ENCODE measurements at places on chromosomes 12 and 14.

DNA sequence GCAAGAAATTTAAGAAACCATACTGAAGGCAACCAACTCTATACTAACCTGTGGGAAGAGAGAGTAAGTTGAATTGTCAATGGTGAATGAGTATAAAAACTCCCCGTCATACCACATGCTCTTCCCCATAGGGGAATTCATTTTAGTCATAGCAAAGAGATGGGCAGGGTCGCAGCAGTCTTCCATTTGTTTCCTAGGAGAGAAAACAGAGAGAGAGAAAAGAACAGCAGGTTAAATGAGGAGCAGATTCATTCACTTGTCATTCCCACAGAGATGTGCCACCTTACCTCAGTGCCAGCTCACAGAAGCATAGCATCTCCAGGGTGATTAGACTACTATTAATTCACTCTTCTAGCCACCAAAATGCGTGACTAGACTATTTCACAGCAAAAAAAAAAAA lies 47.4 kb downstream of the ST8SIA1 start:
- DNase-seq: no peak

DNA sequence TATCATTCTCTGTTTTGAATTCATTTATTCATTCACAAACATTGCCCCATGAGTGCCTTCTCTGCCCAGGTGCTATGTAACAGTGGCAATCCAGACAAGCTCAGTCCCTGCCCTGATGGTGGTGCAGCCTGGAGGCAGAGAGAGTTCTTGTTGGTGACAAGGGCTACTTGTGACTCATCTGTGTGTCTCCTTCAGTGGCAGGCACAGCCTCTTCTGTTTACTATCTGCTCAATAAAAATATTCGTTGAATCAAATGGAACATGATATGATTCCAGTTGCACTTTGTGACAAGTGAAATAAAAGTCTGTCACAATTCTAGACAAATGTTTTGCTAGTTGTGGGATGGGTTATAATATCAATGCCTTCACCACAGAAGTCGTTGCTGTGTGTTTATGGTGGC lies 20.6 kb upstream of the CPM start:
- DNase-seq: no peak

GRCh38 chr12:95980437-95980836 lies 15.7 kb downstream of the HAL start:
- DNase-seq: no peak

- DNase-seq: no peak
These were observed 143.0 kb upstream of the DDHD1 start for GRCh38 chr14:53295985-53296582.

- no peak for DNase-seq
These were observed 69.6 kb upstream of the CHST11 start for GRCh38 chr12:104387190-104387589.

DNA sequence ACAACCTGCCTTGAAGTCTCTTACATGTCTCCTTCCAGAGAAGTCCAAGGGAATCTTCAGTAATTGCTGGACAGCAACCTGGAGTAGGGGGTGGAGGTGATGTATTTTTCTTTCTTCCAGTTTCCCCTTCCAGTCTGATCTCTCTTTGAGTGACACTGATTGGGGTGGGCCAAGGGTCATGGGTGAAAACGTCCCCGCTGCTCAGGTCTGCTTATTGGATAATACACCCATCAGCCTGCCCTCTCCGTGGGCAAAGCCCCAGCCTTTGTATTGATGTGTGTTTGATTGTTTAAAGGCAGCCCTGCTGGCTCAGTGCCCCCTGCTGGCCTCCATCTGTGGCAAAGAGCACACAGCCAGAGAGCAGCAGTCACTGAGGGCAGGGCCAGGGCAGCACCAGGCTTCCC lies 35.7 kb upstream of the ATP2A2 start:
- no peak for DNase-seq

- no peak for DNase-seq
These were observed 224.3 kb downstream of the GXYLT1 start for GRCh38 chr12:41920355-41920754.

DNA sequence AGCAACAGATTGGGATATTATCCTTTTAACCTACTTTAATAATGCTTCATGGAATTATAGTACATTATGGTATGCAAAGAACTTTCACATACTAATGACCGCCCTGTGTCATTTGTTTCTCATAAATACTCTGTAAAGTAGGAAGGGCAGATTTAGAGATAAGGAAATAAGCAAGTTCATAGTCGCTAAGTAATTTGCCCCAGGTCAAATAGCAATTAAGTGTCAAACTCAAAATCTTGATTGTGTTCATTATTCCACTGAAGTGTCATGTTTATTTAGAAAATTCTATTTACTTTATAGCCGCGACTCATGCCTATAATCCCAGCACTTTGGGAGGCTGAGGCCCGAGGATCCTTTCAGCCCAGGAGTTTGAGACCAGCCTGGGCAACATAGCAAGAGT lies 98.7 kb upstream of the ATF1 start:
- DNase-seq: no peak

GRCh38 chr14:60648249-60648933 lies 886 bp downstream of the SIX1 start:
- no peak for DNase-seq

DNA sequence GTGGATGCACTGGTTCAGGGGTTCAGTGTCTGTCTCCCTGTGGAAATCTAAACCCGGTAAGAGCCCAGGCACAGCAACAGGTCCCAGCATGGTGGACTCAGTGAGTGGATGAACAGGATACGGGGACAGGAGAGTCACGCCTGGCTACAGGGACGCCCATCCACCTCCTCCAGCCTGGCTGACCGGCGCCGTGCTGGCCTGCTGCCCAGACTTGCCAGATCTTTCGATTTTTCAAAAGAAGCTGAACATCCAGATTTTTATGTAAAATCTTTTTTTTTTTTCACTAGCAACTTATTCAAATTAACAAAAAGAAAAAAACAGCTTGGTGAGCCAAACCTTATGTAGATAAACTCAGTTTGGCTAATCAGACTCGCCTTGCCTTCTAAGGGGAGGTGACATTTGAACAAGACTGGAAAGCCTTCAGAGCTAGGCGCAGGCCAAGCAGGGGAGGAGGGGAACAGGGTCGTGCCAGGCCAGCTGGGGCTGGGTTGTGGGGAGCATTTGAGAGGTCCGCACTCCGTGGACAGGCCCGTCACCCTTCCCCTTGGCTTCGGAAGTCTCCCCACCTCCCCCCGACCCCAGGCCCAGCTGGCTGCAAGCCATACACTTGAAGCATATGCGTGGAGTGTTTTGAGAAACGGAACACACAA lies 87.8 kb upstream of the NCOR2 start:
- DNase-seq: no peak

DNA sequence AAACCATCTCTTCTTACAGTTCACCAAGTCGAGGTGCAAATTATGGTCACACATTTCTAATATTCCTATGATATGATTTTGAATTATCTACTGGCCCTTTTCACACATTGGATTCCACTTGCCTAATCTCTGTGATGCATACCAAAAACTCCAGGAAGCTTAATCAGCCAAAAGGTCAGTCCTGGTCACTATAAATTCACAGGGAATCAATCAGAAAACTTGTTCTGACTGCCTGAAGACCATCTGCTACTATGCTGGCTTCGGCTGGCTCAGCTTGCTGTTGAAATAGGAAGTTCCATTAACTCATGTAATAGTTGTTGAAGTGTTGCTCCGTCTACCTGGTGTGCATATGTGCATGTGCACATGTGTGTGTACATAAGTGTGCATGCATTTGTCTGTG lies 142.8 kb upstream of the FLRT2 start:
- no peak for DNase-seq

DNA sequence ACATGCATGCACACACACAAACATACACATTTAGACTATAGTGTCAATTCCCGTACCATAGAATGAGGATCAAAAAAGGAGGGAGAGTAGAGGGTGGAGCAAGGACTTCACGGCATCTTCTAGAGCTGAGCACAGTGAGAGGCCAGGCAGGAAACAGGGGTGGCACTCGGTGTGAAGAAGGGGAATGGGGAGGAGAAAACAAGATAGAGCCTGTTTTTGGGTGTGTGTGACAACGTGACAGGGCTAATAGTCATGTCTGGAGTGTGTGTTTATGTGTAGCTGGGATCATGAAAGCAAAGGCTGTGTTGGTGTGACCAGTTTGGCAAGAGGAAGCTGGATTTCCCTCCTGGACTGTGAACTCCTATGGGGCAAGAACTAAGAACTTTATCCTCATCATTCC lies 9.9 kb upstream of the ACVR1B start:
- no peak for DNase-seq

GRCh38 chr12:64976131-64976530 lies 145.0 kb downstream of the WIF1 start:
- no peak for DNase-seq

GRCh38 chr12:122238861-122239260 lies 13.0 kb upstream of the DIABLO start:
- no peak for DNase-seq

DNA sequence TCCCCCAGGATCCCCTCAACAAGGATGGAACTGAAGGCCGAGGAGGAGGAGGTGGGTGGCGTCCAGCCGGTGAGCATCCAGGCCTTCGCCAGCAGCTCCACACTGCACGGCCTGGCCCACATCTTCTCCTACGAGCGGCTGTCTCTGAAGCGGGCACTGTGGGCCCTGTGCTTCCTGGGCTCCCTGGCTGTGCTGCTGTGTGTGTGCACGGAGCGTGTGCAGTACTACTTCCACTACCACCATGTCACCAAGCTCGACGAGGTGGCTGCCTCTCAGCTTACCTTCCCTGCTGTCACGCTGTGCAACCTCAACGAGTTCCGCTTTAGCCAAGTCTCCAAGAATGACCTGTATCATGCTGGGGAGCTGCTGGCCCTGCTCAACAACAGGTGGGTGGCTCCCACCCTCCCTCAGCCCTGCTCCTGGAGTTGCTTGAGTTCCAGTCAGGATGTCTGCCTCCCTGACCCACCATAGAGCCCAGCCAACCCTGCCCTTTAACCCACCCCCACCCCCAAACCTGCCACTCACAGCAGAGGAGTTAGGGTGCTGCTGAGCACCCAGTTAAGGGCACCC lies 1.4 kb downstream of the ASIC1 start:
- DNase-seq: no peak

- no peak for DNase-seq
These were observed 39.2 kb upstream of the EEA1 start for GRCh38 chr12:92968176-92968813.

- no peak for DNase-seq
These were observed 29.5 kb downstream of the CEP170B start for GRCh38 chr14:104894331-104895206.

DNA sequence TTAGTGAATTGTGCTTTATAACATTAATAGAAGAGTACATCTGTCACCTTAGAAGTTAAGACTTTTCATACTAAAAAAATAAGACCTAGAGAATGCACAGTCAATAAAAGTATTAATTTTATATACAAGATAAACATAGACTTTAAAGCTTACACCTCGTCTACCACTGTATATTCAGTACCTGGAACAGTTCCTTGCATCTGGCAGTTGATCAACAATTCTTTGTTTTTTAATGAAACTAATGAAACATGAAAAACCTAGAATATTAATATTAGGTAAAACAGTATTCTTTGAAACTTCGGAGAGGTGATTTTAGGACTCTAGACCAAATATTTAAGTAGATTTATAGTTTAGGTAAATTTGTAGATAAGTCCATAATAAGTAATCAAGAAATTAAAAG lies 4.3 kb downstream of the GOLT1B start:
- no peak for DNase-seq

- no peak for DNase-seq
These were observed 479.8 kb downstream of the ZFP36L1 start for GRCh38 chr14:68312884-68313610.

DNA sequence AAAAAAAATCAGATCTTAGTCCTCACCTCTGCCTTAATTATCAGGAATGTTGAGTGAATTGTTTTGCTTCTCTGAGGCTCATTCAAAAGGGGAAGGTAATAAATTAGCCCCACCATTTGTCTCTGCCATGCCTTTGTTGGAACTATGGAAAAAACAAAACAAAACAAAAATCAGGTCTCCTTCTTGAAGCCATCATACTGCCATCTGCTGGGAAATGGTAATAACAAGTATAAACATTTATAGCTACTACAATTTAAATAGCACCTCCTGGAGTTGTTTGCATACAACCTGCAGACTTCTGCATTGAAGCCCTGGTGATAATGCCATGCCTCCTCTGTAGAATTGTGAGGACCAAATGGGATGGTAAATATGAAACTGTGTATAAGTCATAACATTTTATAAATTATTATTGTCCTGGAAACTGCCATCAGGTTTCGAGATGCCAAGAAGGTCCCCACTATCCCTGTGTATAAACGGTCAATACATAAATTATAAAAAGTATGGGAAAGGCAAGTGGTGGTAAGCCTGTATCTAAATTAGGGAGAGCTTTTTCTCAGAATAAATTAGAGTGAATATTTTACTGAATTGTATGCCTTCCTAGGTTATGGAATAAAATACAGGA lies 87.2 kb upstream of the FGD4 start:
- DNase-seq: no peak

- DNase-seq: peak; percentile 87
These were observed 113.0 kb upstream of the RAP1B start for GRCh38 chr12:68497702-68498101.

DNA sequence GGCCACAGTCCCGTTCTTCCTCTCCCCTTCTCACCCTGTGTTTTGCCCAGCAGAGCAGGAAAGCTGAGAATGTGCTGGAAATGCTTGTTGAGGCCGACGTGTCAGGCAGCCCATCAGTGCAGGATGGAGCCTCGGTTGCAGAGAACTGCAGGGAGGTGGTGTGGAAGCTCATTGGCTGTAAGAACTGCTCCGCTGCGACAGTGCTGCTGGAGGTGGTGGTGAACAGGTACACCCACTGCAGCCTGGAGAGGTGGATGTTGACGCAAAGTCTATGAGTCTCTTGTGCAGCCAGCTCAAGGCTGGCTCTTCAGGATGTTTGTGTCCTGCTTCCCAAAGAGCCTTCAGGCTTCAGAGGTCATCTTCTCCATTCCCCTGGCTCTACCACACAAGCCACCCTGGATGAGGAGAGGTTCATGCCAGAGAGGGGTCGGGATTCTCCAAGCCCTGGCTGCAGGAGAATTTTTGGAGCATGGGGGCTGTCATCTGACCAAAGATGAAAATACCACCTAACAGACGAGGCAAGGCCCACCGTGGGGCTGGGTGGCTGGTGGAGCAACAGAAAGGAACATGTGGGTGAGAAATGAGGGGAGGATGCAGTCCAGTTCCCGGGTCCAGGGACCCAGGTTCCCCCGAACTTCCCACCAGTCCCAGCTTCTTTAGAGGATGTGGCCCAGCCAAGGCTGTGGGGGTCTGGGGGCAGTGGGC lies 174.1 kb upstream of the PRMT8 start:
- no peak for DNase-seq

DNA sequence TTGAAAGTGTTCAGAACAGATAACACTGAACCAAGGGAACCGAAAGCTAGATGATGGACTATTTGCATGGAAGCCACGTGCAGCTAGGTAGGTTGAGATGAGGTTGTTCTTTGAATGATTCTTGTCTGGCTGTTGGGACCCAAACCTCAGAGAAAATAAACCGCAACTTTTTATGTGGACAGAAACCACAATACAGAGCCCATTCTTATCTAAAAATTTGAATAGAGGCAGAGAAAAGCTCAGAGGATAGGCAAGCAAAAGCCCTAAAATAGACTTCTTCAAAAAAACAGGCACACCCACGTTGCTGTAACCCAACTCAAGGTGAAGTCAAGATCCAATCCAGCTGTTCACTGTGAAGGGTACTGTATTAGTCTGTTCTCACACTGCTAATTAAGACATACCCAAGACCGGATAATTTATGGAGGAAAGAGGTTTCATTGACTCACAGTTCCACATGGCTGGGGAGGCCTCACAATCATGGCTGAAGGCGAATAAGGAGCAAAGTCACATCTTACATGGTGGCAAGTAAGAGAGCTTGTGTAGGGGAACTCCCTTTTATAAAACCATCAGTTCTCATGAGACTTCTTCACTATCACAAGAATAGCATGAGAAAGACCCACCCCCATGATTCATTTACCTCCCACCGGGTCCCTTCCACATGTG lies 353.8 kb downstream of the AACS start:
- DNase-seq: no peak

All from non-pigmented ciliary epithelial cell (primary cell).